Osteocyte (in vitro differentiated cells): ENCODE measurements at places on chromosomes 11 and 22. TPM values are rescaled to one million over a fixed set of nuclear protein-coding genes. Genes with fewer than 3 reads are reported as not detected.
A peak's percentile ranks its signal among the peaks of the same experiment; 100 is the strongest.

The GRIK4 gene
- total RNA-seq: 0.11 TPM in 1 of 2 replicates, not detected in the other

The SYTL2 gene
- 4.0 and 5.1 TPM in 2 replicates for total RNA-seq

The CCDC188 gene
- total RNA-seq: 0.56 and 1.6 TPM in 2 replicates

The OR51E2 gene
- total RNA-seq: 0.40 and 0.76 TPM in 2 replicates

The SEC14L2 gene
- total RNA-seq: 14.9 and 19.0 TPM in 2 replicates

The MS4A4E gene
- 0.30 TPM in 1 of 2 replicates, not detected in the other for total RNA-seq

- peak; percentile 68 for DNase-seq
These were observed 5.1 kb downstream of the VSIG10L2 start for GRCh38 chr11:125950696-125951651.

- no peak for DNase-seq
These were observed 20.5 kb upstream of the ACRV1 start for GRCh38 chr11:125701018-125701610.

DNA sequence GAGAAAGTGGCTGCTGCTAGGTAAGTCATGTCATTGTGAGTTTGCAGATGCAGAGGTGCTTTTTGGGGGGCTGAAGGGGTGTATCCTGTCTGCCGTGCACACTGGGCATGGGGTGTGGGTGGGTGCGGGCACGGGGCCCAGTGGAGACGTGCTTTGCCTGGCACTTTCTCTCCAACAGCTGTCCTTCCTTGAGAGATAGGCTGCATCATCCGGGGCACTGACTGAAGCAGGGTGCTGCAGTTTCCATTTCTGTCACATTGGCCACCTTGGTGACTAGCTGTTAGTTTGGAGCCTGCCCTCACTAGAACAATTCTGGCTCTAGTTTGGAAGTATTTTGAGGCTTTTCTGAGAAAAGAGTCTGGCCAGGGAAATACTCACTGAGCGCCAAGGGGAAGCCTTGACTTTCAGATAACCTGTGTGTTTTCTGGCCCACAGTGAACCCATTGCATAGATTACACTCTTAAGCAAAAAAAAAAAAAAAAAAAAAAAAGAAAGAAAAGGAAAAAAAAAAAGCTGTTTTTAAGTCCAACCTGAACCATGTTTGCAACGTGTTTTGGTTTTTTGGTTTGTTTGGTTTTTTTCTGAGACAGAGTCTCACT is 219.2 kb downstream of the NAV2 start:
- no peak for DNase-seq

DNA sequence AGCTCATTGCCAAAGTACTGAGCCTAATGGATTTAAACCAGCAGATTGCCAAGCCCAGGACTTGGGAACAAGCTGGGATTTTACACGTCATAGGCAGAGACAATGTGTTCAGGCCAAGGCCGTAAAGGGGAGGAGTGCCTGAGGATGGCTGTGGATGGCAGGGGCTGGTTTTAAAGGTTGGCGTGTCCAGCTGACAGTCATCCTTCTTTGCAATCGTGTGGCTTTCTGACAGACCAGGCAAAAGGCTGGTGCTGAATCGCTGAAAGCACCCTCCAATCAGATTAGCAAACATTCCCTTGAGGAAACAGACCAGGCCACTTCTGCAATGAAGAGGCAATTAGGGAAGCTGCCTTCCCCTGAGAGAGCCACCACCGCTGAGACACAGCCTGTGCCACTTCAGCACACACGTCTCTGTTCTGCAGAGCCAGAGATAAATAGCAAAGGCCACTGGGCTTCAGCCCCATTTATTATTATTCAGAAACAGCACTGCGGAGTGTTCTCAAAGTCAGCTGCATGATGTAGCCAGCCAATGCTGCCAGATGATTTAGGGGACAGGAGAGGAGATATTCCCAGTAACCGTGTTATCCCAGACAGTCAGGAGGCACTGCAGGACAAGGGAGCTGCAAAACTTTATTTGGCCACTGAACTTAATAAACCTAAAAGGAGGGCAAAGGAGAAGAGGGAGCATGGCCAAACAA is 54.2 kb upstream of the CSNK2A3 start:
- no peak for DNase-seq

- no peak for DNase-seq
These were observed 240.6 kb downstream of the ETS1 start for GRCh38 chr11:128346804-128347203.

GRCh38 chr11:5684036-5684645 is 733 bp downstream of the TRIM5 start:
- DNase-seq: no peak

- no peak for DNase-seq
These were observed 201.8 kb upstream of the NCAM1 start for GRCh38 chr11:112759418-112759817.

DNA sequence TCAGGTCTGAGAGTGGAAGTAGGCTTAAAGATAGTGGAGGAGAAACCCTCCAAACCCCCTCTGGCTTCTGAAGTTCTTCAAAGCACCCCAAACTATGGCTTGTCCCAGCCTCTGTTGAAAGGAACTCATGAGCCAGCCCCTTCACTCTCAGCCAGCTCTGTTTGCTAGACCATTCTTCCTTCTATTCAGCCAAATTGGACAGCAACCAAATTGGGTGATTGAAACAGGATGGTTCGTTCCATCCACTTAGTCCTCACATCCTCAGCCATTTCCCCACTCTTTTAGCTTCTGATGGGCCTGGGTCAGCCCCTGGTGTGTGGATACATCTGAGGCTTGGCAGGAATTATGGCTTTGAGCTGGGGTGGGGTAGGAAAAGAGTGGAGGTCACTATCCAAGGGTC is 4.5 kb downstream of the HTR3A start:
- no peak for DNase-seq

GRCh38 chr22:33337524-33337923 is 279.3 kb upstream of the SYN3 start:
- DNase-seq: no peak

DNA sequence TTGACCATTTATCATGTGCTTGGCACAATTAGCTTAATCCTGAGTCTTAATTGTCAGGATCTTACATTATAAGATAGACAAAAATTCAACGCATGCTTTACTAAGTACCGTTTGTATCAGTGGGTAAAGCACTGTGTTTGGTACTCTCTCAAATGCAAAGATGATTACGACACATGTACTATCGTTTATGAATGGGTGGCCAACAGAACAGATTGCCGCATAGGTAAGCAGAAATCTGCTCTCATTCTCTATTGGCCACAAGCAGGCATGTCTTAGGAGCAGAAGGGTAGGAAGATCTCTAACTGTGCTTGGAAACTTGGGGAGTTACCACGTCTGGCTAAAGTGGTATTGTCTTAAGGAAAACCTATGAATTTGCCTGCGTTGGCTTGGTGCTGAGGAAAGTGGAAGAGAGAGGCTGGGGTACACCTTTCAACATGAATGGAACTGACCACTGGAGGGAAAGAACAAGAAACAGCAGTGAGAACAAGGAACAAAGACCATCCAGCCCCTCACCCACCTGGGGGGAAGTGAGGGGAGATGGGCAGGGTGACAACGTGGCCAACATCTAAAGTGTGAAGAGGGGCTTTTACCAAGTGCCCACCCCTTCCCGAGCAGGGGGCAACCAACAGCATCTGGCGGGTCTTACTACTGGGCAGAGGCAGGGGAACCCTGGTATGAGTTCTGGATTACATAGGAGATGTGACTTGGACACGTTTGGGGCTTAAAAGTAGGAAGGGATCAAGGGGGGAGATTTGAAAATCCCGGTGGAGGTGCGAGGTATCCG is 1.0 kb upstream of the TUBA8 start:
- no peak for DNase-seq

DNA sequence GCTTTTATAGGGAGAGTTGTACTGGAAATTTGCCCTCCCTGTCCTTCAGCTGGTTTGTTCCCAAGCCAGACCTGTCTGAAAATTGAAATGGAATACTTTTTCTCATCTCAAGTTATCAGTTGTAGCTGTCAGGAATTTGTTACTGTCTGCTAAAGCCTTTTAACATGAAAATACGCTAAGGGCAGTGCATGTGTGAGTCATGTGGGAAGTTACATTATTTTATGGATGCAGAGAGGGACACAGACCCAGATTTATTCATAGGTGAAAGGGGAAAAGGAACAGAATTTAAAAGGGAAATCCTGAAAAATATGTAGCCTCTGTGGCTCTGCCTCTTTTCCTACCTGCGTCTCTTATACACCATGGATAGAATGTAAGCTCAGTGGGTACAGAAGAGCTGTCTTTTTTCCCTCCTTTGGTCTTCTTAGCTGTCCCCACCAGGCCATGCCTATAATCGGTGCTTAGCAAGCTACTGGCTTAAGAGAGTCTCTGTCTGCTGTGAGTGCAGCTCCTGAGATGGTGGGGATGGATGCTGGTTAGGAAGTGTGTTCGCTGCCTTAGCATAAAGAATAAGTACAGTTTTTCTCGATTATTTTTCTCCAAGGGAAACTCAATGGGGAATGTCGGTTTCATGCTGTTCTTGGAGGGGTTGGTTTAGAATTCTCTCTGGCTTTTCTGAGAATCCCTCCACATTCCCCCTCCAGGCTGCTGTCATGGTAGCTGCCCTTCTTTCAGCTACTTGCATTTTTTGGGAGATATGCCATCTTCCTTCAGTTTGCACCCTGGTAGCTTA is 166.8 kb downstream of the TEAD1 start:
- no peak for DNase-seq

- no peak for DNase-seq
These were observed 1.1 kb downstream of the USP35 start for GRCh38 chr11:78189851-78190250.
